Activated CD8-positive, alpha-beta memory T cell treated with anti-CD3 and anti-CD28 coated beads, Interleukin-2, amount 50 U/mL, for 48 hours (primary cell): ENCODE measurements at places on chromosomes 7 and 10.

GRCh38 chr10:91590142-91590903, 42.5 kb downstream of the PPP1R3C start:
- DNase-seq: no peak

GRCh38 chr10:74642901-74643595, 183.4 kb upstream of the KAT6B start:
- DNase-seq: no peak

- DNase-seq: peak; percentile 57
Observed at GRCh38 chr10:127117125-127117524, 79.3 kb downstream of the INSYN2A start.

DNA sequence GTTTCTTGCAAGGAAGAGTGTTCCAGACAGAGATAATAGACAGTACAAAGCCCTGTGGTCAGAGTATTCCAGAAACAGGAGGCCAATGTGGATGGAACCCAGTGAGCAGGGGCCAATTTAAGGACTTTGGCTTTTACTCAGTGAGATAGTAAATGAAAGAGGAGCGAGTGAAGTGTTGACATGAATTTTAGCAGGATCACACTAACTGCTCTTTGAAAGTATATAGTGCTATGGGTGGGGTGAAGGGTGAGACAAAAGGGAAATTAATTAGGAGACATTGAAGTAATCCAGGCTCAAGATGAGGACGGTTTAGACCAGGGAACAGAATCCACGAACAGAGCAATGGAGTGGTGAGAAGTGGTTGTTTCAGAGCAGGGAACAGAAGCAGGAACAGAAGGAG, 62.2 kb upstream of the TES start:
- no peak for DNase-seq

- no peak for DNase-seq
Observed at GRCh38 chr7:139092090-139092796, 17.3 kb downstream of the ZC3HAV1 start.

- DNase-seq: peak; percentile 56
Observed at GRCh38 chr7:27151931-27152815, at the start of gene HOXA3. TSS of gene HOXA3 (minus strand) at chr7:27152583. CDS start at chr7:27110640, 41,943 bp downstream.

DNA sequence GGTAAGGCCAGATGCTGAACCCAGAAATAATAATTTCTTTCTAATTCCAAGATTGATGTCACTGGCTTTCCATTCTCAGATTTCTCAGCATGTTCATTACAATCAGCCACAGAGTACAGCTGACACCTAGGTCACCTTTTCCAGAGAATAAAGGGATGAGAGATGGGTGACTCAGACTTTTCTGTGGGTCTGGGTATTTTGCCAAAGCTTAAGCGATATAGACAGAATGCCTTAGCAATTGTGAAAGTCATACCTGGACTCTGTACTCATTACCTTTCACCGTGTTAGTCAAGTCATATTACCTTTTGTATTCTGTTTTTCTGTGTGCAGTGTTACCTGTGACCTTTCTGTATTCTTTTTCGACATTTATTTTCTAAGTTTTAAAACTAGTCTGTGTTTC, 10.6 kb upstream of the PRTFDC1 start:
- DNase-seq: no peak

- no peak for DNase-seq
Observed at GRCh38 chr7:432933-433332, 86.7 kb downstream of the PDGFA start.

DNA sequence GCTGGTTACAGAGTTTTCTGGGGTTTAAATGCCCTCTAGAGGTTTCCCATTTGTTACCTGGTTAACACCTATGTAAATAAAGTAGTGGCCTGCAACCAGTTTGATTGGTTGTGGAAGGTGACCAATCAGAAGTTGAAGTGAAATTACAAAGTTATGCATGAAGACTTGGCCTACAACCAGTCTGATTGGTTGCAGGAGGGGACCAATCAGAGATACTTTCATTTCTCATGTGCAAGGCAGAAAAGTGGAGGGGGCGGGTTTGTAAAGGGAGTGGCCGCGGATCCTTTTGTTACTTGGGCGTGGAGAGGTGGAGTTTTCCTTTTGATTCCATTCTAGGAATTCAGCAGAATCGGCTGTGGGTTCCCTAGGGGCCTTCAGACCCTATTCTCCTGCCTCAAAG, 80.8 kb downstream of the SEC23IP start:
- DNase-seq: no peak

DNA sequence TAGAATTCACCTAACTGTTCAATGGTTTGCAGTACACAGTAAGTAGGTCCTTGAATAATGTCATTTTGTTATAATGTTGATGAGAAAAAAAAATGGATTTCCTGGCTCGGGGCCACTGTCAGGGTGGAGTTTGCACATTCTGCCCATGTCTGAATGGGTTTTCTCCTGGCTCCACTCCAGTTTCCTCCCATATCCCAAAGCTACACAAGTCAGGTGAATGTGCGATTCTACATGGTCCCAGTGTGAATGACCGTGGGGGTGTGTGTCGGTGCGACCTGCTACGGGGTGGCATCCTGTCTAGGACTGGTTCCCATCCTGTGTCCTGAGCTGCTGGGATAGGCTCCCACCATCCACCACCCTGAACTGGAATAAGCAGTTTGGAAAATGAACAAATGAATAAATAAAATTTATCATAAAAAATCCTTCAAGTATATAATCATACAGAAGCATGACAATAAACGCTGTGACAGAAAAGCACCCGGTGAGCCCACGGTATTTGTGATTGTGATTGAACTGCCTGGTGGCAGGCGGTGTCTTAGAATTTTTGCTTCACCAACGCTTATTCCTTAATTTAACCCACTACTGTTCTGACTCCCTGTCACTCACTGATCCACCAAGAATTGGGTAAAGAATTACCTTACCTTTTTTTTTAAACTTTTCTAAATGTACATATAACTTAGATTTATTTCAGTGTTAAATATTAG, 114.1 kb downstream of the ICA1 start:
- DNase-seq: no peak

DNA sequence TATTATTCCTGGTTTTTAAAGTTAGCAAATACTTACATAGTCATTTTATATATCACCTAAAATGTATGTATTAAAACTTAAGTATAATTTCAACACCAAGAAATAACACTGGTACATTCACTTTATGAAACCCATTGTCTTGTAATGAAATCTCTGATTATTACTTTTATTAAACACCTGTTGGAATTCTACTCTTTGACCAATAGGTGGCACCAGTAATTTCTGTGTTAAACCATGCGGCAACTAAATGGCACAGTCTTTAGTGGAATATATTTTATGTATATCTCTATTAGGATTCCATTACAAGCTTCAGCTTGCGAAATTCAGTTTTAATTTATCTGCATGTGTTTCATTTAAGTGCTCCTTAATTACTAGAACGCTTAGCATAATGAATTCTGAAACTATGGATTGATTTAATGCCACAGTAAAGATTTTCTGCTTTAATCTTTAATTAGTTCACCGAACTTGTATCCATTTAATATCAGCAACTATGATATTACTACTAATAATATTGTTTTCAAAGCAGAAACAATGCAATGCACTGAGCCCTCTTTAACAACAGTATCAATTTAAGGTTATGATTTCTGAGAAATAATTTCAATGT, 181.3 kb downstream of the MAGI2 start:
- no peak for DNase-seq

DNA sequence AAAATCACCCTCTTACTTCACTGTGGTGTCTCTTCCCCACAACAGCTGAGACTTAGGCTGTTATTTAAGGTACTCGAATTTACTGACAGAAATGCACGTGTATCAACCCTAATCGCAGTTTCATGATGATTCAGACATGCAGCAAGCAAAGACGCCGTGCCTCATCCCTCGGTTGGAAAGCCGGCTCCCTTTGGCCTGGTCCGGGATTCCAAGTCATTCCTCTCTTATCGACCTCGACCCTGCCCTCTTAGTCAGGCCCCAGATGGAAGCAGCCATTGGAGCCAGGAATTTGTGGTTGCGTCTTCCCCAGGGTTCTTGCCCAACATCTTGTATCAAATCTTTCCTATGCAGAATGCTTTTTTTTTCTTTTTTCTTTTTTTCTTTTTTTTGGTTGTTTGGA, 229.5 kb downstream of the GATA3 start:
- no peak for DNase-seq

DNA sequence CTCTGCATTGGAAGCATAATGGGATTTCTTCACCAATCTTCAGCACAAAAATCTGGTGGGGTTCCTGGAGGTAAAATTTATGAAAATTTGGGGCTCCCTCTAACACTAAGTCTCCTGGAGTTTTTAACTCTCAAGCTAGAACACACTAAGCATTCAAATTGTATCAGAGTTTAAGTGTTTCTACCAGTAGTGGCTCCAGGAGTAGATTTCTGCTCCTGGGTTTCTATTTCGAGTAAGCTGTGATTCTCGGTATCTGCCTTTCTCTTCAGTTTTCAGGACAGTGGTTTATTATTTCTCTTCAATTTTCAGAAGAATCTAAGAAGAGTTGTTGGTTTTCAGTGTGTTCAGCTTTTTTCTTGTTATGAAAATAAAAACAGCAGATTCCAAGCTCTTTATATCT, 566.4 kb upstream of the KCND2 start:
- no peak for DNase-seq

GRCh38 chr10:131446171-131446570, 134.7 kb upstream of the TCERG1L start:
- DNase-seq: no peak

- no peak for DNase-seq
Observed at GRCh38 chr10:22740180-22740579, 25.8 kb upstream of the PIP4K2A start.

- no peak for DNase-seq
Observed at GRCh38 chr10:42896735-42897134, 114.1 kb downstream of the BMS1 start.

- no peak for DNase-seq
Observed at GRCh38 chr10:31867646-31868045, 61.0 kb downstream of the ARHGAP12 start.

DNA sequence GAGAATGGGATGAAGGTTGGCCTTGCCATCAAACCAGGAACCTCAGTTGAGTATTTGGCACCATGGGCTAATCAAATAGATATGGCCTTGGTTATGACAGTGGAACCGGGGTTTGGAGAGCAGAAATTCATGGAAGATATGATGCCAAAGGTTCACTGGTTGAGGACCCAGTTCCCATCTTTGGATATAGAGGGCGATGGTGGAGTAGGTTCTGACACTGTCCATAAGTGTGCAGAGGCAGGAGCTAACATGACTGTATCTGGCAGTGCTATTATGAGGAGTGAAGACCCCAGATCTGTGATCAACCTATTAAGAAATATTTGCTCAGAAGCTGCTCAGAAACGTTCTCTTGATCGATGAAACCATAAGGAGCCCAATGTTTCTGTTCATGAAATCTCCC, 637 bp downstream of the RPEL1 start:
- no peak for DNase-seq

DNA sequence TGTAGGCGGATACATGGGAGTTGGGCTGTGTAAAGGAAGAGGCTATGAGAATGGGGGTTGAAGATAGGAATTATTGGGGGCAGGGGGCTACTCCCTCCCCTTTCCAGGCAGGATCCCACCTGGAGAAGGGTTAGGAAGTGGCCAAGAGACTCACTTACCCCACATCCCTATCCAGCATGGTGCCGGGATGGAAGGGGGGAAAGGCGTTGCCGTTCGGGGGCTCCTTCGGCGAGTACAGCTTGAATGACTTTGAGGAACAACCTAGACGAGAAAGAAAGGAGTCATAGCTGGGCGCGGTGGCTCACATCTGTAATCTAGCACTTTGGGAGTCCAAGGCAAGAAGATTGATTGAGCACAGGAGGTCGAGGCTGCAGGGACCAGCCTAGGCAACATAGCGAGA, 8.9 kb downstream of the LDB1 start:
- DNase-seq: no peak

GRCh38 chr7:135938563-135938962, 38.6 kb downstream of the MTPN start:
- no peak for DNase-seq

GRCh38 chr10:1274701-1275544, 218.7 kb downstream of the WDR37 start:
- no peak for DNase-seq

DNA sequence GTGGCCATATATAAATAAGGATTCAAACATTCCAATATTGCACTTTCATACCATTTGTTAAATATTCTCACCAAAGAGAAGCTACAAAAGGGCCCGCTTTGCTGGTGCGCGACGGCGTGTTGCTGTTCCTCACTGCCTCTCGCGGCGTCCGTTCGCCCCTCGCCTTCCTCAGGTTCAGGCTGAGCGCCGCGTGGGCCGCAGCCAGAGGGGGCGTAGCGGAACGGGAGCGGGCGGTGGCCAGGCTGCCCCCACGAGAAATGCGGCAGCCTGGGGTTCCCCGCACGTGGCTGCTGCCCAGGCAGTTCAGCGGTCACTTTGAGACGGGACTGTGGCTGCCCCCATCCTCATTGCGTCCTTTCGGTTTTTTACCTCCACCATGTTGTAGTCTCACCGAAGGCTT, 67.3 kb upstream of the VWDE start:
- no peak for DNase-seq

- no peak for DNase-seq
Observed at GRCh38 chr7:7156663-7157062, 25.7 kb upstream of the C1GALT1 start.

GRCh38 chr10:97238855-97239254, 53.1 kb upstream of the SLIT1 start:
- no peak for DNase-seq
